Natural killer cell (primary cell): ENCODE measurements at places on chromosomes 6 and 20.

DNA sequence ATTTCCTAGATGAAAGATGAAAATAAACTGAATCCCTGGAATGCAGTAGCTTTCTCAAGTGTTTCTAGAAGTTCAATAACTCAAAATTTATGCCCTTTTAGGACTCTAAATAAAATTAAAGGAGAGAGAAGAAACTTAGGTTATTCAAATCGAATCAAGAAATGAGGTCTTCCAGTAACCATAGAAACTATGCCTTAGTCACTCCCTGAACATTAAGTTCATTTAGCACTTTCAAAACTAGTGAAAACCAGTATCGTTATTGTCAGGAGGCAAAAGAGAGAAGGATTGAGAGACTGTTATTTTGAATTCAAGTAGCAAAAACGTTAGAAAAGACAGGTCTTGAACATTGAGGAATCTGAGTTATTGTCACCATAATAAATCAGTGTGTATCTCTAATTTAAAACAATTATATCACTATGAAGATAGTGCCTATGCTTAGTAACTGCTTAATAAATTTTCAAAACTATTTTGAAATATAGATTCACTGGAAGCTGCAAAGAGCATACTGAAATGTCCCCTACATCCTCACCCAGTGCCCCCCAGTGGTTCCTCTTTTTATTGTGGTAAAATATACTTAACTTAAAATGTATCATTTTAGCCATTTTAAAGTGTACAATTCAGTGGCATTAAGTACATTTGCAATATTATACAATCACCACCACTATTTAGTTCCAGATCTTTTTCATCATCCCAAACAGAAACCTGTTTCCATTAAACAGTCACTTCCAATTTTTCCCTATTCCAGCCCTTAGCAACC lies 4.6 kb downstream of the RPP21 start:
- DNase-seq: no peak

GRCh38 chr6:3766214-3766613 lies 14.7 kb upstream of the PXDC1 start:
- DNase-seq: no peak

DNA sequence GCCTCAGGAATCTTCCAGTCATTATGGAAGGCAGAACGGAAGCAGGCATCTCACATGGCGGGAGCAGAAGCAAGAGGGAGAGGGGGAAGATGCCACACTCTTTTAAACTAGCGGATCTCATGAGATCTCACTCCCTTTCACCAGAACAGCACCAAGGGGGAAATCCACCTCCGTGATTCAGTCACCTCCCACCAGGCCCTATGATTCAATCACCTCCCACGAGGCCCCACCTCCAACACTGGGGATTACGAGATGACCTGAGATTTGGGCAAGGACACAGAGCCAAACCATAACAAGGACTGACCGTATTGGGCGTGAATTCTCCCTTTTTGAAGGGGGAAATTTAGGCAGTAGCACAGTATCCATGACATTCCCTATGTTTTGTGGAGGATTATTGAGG lies 88.8 kb downstream of the TMEM170B start:
- no peak for DNase-seq

DNA sequence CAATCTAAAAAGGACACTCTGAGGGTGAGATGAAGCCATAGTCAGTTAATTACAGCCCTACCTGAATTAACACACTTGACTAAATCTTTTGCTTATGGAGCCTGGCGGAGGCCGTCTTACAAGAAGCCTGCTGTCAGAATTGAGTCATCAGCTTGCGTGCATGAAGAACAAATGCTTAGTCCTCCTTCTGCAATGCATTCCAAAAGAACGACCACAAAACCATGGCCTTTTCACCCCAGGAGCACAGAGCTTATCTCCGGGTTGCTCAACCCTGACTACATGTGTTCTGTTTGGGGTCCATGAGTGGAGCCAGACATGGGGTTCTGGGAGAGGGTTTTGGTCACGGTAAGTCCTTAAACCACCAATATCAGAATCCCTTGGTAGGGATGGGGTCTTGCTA lies 318.1 kb downstream of the CLIC5 start:
- DNase-seq: no peak

GRCh38 chr6:99014061-99014460 lies 66.3 kb upstream of the FBXL4 start:
- DNase-seq: no peak

DNA sequence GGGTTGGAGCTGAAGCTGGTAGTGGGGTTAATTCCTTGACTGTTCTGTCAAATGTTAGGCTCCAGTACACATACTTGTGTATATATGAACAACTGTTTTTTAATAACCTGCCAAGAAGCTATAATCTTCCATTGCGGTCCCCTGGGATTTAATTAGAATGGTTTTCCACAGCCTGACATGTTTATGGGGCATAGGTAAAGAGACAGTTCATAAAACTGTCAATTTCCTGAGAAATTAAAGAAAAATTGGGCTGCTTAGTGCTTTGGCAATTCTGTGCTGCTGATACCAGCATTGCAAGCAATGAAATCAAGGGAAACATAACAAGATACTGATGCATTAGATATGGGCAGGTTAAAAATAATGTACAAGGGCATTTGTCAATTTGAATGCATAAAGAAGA lies 314.1 kb upstream of the SLC35B3 start:
- no peak for DNase-seq

- no peak for DNase-seq
Measured at GRCh38 chr20:62569615-62570014, 72.7 kb upstream of the SLCO4A1 start.

DNA sequence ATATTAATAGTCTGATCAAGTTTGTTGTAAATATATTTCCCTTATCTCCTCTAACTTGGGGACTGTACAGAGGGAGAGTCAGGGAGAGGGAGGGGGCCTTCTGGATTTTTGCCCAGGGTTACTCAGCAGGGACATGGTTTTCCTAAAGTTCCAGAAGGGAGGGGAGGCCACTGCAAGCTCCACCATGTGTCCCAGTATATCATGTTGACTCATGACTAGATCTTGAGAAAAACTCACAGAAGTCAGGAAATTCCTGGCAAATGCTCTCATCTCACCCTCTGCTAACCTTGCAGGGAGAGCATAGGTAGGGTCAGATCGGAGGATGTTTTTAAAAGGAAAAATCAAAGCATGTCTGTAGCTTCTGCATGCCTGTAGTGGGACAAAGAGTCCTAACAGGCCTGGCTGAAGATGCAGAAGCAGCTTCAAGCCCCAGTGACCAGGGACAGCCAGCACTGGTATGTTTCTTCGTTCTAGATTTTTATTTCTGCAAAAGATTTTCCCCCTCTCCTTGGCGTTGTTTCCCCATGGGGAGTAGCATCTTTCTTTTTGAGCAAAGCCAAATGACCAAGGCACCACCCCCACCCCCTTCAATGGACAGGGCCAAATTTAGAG lies 272.9 kb upstream of the SUPT3H start:
- DNase-seq: no peak

GRCh38 chr6:122648726-122649125 lies 38.5 kb downstream of the PKIB start:
- no peak for DNase-seq

- no peak for DNase-seq
Measured at GRCh38 chr20:50798650-50799049, 3.8 kb downstream of the BCAS4 start.

DNA sequence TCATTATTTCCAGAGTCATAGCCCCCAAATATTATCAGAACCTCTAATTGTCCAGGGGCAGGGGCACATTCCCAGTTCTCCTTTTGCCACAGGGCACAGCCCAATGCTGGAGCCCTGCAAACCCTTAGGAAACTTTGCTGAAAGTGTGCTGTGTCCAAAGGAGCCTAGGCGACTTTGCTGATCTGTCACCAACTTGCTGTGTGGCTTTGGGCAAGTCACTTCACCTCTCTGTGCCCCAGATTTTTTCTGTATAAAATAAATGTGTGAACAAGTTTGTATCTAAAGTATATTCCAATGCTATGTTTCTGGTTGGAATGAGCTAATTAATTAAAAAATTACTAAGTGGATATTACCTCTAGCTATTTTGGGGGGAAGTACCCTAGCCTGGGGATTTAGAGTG lies 25.4 kb upstream of the BCAS1 start:
- DNase-seq: no peak

- no peak for DNase-seq
Measured at GRCh38 chr6:43243664-43244321, 512 bp downstream of the TTBK1 start.

DNA sequence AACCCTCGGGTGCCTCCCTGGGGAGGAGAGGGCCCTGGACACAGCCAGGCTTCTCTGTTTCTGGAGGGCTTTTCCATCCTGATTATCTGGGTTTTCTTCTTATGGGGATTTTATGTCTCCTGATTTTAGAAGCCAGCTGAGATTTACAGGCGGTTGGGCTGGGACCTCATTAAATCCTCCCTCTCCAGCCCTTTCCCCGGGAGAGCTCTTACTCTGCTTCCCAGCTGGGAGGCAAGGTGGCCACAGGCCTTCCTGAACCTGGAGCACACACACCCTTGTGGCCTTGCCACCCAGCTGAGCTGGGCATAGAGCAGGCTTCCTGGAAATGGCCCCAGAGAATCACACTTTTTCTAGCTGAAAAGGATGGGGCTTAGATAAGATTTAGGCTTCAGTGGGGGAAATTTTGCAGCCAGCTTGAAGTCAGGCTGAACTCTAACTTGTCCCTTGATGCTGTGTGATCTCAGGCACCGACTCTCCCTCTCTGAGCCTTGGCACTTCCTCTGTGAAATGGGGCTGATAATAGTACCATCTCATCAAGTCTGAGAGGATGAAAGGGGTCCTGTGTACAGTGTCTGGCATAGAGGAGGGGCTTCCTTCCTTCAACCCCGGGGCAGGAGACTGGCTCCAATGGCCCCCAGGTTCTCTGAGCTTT lies 16.6 kb downstream of the VSTM2L start:
- DNase-seq: no peak

GRCh38 chr6:113854531-113855499 lies 2.3 kb upstream of the MARCKS start:
- peak; percentile 47 for DNase-seq

DNA sequence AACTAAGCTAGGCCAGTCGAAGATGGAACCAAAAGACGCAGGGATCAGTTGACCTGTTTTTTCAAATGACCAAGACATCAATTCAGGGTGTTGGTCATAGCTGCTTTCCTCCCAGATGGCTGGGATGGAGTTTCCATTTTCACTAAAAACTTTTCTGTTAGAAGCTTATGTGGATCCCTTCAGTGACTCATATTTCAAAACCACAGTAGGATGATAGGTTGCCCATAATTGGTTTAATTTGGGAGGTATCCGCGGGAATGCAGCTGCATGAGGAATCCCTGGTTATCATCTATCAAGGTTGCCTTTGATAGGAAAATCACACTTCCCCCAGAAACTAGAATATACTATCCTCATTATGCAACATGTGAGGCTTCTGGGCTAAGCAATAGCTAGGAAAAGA lies 150.9 kb upstream of the MLIP start:
- DNase-seq: no peak

DNA sequence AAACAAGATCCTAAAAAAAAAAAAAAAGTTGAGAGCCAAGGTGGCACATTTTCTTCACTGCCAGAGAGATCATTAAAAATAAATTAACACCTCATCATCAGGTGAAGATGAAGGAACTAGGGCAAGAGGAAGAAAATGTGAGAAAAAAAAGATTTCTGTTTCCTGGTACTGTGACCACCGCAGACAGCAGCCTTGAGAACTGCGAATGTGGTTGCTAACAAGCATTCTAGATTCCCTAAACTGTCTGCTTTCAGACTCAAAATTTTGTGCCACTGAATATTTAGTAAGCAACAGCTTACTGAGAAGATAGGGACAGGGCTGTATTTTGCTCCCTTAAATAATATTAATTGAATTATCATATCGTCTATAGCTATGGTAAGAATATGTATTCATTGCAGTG lies 24.1 kb upstream of the MBOAT1 start:
- no peak for DNase-seq

GRCh38 chr6:125791820-125792165 lies 1.0 kb downstream of the NCOA7 start:
- no peak for DNase-seq

- DNase-seq: no peak
Measured at GRCh38 chr6:83462524-83462923, 31.7 kb upstream of the ME1 start.

DNA sequence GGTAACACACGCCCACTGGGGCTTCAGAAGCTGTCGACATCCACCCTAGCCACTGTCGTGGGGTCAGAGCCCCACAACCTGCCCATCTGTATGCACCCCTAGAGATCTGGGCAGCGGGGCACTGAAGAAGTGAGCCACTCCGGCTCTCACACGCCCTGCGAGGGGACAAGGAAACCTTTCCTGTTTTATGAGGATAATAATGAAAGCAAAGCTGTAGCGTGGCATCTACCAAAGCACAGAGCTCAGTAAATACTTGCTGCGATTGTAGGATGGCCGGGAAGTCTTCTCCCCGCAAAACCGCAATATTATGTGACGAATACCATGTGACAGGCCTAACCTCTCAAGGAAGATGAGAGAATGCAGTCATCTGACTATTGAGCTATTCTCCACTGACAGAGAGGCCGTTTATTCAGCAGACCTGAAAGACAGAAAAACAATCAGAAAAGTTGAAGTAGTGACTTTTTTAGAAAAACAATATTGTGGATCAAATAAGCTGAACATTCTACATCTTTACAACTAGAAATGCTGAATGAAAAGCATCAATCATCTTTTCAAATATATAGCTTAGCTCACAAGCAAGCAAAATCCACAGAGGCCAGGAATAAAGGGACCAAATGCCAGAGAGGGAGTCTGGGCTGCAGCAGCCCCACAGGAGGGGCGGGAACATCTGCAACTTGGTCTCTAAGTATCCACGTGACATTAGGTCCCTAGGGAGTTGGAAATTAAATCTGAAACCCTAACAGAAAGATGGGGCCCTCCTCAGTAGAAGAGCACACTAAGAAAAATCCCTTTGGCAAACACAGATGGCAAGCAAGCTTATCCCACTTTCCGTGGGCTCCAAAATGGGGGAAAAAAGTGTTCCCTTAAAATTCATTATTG lies 207.8 kb downstream of the TTLL2 start:
- no peak for DNase-seq

GRCh38 chr6:82160255-82160990 lies 87.1 kb downstream of the IBTK start:
- no peak for DNase-seq

DNA sequence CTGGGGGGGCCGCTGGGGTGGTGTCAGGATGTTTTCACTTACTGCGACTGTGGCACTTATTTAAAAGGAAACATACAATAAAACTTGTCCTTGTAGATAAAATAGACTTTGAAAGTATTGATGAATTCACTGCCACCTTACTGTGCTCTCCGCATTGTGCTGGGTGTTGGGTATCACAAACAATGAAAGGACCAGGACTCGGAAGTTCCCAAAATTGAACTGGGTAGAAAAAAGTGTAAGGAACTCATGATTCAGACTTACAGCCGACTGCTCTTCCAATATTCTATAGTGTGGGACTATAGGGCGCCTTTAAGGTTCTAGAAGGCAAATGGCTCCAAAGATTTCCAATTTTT lies 32.1 kb upstream of the ID4 start:
- no peak for DNase-seq

GRCh38 chr20:881051-881782 lies 34.9 kb downstream of the ANGPT4 start:
- no peak for DNase-seq
